Activated CD4-positive, alpha-beta T cell treated with anti-CD3 and anti-CD28 coated beads, Interleukin-10, Interleukin-2, amounts not matched to agents 100 ng/mL and 50 ng/mL, durations not matched to agents 16 hours and 8 hours (primary cell): ENCODE measurements at places on chromosomes 13 and 19.

DNA sequence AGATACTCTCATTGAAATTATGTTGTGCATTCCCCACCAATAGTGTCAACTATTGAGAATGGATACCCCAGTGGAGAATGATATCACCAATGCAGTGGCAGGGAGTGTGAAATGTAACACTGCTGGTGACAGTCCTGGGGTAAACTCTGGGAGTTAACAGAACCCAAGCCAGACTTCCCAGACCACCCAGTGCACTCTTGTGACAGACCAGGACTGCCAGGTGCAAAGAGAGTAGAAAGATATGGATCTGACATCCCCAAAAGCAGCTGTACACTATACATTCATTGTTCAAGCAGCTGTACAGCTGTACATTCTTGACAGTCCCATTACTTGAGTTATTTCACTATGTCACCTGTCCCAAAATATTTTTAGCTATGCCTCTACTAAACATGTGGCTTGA lies 886.6 kb downstream of the DIAPH3 start:
- DNase-seq, result no peak

DNA sequence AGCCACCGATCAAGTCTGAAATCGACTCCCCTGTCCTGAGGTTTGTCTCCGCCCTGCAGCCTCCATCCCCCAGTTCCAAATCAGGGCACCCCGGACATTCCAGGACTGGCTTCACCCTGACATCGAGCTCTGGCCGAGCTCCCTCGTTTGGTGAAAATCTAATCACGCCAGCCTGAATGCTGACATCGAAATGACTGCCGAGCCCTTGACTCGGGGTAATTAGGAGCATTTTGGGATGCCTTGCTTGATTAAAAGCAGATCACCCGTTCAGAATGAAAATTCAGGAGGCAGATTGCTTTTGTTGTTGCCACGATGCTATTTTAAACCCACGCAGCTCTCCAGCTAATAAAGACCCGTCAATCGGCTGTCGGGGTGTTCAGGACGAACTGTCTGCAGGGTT lies 34.3 kb downstream of the ZNRF4 start:
- no peak for DNase-seq

- no peak for DNase-seq
Observed at GRCh38 chr19:31664997-31665396, 315.8 kb upstream of the TSHZ3 start.

DNA sequence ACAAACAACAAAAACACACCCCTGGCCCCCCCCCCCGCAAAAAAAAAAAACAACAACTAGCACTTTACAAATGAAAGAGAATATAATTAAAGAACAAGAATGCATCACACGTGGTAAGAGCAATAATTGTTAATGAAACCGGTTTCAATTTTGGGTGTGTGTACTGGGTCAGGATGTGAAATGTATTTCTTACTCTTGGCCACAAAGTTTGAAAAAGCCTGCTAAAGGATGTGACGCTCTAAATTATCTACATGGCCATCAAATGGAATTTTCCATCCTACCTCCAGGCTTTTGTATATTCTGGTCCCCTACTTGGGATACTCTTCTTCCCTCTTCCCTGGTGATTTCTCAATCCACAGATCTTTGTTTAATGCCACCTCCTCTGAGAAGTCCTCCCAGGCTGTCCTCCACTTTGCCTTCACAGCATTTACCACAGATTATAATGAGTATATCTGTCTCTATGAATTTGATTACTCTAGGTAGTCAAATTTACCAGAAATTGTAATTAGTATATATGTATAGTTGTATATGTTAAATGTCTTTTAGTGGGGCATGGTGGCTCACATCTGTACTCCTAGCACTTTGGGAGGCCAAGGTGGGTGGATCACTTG lies 2.1 kb downstream of the SARS2 start:
- no peak for DNase-seq

DNA sequence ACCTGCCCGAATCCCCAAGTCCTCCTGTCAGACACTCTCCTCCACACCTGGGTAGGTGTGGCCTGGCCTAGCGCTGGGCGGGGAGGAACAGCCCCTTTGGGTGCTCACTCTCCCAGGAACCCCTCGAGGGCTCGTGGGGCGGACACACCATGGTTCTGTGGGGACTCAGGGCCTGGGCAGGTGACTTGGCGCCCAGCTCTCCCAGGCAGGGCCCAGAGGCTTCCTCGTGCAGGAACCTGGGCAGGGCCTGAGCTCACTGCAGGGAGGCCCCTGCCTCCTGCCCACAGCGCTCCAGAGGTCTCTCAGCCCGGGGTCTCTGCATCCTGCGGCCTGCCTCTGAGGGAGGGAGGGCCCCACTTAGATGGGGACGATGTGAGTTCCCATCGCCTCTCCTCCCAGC lies 11.9 kb downstream of the LSM4 start:
- no peak for DNase-seq

GRCh38 chr19:676007-676338 lies 219 bp upstream of the FSTL3 start:
- DNase-seq, result no peak

DNA sequence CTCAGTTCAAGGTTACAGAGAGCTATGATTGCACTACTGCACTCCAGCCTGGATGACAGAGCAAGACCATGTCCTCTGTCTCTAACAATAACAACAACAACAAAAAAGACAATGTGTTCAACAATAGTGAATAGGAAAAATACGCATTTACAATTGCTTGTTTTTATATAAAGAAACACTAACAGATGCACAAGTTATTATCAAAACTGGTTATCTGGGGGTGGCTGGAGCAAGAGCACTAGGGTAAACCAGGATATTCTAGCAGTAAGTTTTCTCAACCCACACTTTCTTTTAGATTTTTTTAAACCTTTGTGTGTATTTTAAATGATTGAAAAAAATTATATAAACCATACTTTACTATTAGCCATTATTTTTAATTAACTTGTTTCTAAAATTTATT lies 33.1 kb downstream of the ZNF44 start:
- no peak for DNase-seq

DNA sequence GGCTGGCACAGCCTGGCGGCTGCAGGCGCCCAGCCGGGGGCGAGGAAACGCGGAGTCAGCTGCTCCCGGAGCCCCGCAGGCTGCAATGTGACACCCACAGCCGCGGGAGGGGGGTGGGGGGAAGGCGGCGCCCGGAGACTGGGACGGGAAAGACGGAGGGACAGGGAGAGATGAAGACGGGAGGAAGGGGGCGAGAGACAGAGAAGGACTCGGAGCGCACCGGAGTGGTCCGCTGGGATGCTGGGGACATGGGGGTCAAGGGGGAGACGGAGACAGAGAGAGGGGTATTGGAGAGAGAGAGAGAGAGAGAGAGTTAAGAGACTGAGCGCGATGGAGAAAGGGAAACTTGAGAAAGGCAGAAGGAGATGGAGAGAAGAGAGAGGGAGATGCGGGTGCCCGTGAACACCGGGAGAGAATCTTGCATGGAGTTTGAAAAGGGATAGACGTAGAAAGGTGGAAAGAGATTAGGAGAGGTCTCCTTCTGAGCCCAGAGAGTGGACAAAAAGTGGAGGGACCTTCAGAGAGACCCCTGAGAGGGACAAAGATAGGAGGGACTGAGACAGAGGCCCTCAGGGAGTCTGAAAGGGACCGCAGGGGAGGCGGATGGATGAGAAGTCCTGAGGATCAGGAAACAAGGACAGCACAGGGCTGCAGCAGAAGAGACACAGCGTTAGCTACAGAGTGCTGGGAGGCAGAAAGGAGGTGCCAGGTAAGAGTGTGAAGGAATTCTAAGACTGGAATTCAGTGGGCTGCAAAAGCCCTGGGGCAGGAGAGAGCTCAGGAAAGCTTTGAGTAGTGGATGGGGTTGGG lies 1.0 kb downstream of the SCN1B start:
- no peak for DNase-seq

DNA sequence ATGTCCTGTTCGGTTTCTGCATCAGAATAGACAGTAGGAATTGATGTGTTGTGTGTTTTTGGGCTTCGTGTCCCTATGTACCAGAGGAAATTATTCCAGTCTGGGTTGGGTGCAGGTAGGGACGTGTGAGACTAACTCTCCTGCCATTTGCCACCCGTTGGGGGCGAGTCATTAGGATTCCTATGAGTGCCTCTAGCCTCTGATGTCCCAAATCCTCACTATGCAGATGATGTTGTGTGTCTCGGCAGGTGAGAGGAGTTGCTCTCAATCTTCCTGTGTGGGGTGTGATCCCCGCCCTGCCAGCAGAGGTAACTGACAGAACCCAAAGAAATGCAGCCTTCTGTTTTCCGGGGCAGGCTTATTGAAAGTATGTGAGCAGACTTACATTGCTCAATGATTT lies 31.2 kb upstream of the ZNF331 start:
- DNase-seq, result no peak

- DNase-seq, result no peak
Observed at GRCh38 chr13:86882107-86882506, 789.1 kb upstream of the SLITRK5 start.
